ENCODE measurements at places on chromosomes 7 and 10.

DNA sequence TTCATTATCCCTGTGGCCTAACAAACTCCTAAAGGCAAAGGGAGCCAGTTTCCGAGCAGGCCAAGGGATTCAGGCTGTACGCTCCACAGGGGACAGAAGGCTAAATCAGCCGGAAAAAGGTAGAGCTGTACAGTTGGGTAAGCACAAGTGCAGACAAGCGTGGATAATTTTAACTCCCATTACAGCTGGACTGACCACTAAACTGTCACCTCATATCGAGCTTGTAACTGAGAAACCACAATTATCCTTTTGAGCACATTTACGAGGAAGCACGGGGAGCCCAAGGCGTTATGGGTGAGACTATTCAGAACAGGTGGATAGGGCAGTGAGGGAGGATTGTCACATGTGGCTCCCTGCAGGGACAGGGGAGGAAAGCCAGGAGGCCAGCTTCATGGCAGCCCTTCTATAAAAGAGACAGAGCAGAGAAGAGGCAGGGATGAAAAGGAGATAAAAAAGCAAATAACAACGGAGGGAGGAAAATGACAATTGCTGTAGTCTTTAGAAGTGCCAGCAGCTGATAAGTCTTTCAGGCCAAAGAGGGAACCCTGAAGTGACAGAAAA lies 288.0 kb downstream of the FGFR2 start:
- DNase-seq = no peak

GRCh38 chr10:128221117-128221516 lies 94.9 kb upstream of the MKI67 start:
- DNase-seq = no peak

- no peak for DNase-seq
These were observed 6.9 kb downstream of the PPIF start for GRCh38 chr10:79354141-79354540.

DNA sequence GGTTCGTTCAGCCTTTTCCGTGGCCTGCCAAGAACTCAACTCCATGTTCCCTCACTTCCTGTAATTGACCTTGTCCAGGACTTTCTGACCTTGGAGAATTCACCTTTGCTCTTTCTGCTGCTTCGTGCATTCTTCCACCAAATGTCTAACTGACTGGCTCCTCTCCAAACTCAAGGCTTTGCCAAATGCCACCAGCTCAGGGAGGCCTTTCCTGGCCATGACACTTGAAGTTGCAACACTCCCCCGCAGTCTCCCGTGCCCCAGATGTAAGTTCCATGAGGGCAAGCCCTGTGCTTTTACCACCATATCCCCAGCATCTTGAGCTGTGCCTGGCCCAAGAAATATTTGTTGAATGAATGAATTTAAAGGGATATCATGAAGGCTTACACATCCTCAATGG lies 238.4 kb downstream of the ARHGAP21 start:
- DNase-seq = no peak

- no peak for DNase-seq
These were observed 158.1 kb upstream of the PITRM1 start for GRCh38 chr10:3330663-3331062.

GRCh38 chr7:28731092-28731658 lies 227.0 kb downstream of the TRIL start:
- no peak for DNase-seq

DNA sequence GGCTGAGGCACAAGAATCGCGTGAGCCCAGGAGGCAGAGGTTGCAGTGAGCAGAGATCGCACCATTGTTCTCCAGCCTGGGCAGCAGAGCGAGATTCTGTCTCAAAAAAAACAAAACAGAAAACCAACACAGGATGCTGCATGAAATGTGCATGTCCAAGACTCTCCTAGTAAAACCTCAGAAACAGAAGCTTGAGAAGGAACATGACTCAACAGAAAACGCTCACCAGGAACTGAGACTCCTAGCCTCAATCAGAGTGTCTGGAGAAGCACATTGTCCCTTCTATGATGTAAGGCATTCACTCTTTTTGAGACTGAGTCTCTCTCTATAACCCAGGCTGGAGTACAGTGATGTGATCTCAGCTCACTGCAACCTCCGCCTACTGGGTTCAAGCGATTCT lies 168.3 kb downstream of the MYOF start:
- no peak for DNase-seq

GRCh38 chr10:65628493-65629139 lies 1297.2 kb upstream of the LRRTM3 start:
- no peak for DNase-seq

- DNase-seq = no peak
These were observed 174.9 kb downstream of the C7orf25 start for GRCh38 chr7:42736931-42737330.

GRCh38 chr7:78499283-78499682 lies 700.7 kb downstream of the PHTF2 start:
- DNase-seq = no peak

- no peak for DNase-seq
These were observed 122.9 kb upstream of the PPP2R2D start for GRCh38 chr10:131777921-131778320.

DNA sequence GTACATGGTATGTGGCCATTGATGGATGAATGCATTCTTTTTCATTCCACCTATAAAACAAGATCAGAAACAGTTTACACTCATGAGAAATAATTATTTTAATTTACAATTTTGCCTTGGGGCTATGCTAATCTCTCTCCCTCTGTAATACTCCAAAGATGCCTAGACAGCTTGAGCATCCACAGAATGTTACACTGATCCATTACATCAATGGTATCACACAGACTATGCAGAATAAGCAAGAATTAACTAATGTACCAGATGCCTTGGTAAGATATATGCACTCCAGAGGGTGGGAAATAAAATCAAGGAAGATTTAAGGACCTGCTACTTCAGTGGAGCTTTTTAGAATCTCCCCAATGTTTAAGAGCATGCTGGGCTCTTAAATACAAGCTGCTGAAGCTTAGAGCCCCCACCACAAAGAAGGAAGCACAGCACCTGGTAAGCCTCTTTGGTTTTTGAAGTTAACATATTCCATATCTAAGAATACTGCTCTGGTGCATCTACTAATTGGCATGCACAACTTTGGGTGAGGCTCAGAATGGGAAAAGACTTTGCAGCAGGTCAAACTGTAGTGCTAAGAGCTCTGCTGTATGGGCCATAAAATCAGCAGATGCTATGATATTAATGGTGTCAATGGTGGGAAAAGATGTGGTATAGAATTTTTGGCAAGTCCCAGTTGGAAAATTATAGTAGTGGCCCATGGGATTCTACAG lies 219.6 kb downstream of the SLC25A13 start:
- no peak for DNase-seq

DNA sequence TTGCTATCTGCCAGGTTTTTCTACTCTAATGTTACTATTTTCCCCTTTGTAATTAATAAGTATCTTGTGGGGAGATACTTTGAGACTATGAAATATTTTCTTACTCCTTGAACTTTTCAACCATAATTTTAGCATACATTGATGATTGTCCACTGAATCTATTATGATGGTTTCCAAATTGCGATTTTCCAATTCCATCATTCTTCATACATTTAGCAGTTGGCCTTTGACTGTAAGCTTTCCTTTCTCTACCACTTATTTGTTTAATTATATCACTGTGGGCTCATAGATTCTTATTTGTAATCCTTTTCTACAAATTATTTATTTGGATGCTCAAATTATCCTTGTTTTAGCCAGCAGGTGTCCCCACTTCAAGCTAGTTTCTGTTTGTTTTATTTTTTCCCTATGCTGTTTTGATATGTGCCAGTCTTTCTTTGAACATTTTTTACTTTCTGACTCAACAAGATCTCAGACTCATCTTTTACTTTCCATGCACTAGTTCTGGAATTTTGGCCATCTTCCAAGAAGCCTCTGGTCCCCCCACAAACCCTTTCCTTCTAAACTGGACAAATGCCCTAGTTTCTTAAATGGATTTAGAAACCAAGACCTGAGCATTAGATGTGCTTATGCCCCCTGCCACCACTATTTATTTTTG lies 11.4 kb upstream of the MRPS16 start:
- DNase-seq = no peak

DNA sequence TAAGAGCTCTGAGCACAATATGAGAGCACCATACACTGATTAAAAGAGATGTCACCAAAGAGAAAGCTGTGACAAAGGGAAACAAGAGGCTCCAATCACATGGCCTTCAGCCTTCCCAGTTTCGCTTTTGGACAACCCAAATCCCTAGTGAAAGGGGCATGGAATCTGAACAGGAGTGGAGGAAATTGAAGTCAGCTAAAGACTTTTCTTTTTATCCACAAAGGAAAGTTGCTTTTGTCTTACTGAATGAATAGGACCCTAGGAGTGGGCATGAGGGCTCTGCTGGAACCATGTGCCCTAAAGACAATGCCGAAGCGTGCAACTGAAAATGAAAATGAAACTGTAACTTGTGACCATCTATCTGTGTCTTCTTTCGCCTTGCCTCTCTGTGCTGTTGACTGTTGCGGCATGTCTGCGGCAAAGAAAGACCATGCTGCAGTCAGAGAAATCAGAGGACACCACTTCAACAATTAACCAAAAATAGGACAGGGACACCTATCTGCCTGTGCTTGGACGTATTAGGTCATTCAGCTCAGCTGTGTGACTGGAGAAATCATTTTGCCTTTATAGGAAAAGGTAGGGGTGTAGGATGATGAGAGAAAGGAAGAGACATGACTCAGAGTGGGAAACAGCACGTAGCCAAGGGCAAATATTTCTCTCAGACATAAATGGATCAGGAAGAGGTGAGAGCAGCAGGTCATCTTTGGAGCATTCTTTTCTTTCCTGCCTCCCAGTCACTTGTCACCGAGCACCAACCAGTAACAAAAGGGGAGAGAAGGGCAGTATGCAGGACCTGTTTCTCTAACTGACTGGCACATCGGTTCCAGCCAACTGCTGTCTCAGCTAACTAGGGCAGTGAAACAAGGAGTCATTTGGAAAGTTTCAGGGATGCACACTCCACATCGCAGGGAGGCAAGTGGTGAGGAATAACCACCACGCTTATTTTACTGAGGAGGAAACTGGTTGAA lies 12.3 kb downstream of the CAV2 start:
- no peak for DNase-seq

DNA sequence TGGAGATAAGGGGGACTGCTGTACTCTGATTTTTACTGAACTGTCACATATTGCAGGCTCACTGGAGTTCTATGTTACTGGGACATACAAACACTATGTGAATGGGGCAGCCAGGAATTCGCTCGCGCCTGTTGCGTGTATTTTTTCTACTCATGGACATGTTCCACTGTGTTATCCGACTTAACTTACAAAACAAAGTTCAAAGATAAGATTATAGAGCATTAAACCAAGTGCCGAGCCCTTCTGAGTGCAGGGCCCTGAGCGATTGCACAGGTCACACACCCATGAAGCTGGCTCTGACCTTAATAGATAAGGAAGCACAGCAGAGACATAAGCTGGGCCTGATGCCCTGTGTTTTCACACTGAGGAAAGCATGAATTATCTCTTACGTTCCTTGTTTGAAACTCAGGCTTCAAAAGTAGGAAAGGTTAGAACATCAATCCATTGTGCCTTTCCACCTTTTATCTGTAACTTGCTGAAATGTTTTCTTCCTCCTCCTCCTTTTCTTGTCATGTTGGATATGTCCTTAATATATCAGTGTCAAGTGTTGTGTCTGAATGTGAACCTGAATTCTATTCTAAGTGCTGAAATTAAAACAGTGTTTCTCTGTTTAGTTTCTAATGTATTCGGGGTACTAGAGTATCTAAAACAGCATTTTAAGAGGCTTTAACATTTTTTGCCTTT lies 273.8 kb downstream of the AUTS2 start:
- DNase-seq = no peak

GRCh38 chr7:30743371-30744074 lies 8.4 kb upstream of the INMT start:
- DNase-seq = no peak

GRCh38 chr10:27687326-27687725 lies 58.3 kb downstream of the MKX start:
- no peak for DNase-seq

- no peak for DNase-seq
These were observed 71.5 kb downstream of the SLC35B4 start for GRCh38 chr7:134245253-134245652.

GRCh38 chr10:119023553-119023868 lies 6.0 kb upstream of the NANOS1 start:
- DNase-seq = no peak

GRCh38 chr7:22480523-22481075 lies 19.4 kb downstream of the STEAP1B start:
- DNase-seq = no peak

DNA sequence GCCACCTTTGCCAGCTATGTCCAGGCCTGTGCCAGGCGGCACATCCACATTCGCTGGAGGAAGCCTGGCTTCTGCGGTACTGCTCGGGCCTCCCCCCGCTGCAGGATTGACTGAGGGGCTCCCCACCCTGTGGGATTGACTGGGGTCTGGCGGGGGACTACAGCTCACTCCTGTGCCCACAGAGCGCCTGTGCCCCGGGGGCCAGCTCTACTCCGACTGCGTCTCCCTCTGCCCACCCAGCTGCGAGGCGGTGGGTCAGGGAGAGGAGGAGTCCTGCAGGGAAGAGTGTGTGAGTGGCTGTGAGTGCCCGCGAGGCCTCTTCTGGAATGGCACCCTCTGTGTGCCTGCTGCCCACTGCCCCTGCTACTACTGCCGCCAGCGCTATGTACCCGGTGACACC lies 6.7 kb upstream of the ZNF467 start:
- no peak for DNase-seq

GRCh38 chr7:136947347-136947746 lies 78.9 kb downstream of the CHRM2 start:
- DNase-seq = no peak

- DNase-seq = no peak
These were observed 286.8 kb downstream of the PARD3 start for GRCh38 chr10:34528320-34528719.

DNA sequence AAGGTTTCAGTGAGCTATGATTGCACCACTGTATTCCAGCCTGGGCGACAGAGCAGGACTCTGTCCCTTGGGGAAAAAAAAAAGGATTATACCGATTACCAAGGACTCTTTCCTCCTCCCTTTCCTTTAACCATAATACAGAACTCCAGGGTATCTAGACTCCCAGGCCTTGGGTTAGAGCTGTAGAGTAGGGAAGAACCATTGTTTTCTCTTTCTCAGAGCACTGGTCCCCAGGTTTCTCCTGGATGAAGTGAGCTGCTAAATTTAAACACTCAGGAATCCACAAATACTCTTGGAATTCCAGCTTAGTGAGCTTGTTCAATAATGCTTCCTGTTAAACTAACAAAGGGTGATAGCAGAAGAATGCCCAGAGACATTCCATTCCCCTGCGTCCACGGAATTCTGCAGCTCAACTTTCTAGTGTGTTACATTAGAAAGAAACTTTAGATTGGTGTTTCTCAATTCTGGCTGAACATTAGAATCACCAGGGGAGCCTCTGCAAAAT lies 14.6 kb upstream of the RPEL1 start:
- DNase-seq = no peak

GRCh38 chr7:95619921-95620320 lies 23.6 kb upstream of the PDK4 start:
- no peak for DNase-seq

GRCh38 chr10:4391683-4392082 lies 434.3 kb upstream of the AKR1E2 start:
- DNase-seq = no peak
